ENCODE measurements at places on chromosomes 12 and 14.

DNA sequence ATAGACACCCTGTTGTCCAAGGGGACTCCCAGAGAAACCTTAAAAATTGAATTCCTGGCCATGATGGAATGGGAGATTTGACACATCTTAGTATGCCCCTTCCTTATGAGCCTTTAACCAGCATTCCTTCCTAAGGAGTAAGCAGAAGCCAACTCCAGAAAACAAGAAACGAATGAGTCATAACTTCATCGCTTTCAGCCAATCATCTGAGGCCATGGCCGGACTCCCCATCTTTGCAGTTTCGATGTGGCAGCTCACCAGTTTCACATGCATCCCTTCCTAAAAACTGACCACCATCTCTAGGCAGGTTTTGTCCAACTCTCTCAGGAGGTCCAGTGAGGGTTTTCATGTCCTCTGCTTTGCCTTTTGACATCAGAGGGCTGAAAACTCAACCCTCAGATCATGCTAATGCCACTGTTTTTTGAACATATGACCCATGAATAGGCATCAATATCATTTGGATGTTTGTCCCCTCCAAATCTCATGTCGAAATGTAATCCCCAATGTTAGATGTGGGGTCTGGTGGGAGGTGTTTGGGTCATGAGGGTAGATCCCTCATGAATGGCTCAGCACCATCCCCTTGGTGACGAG lies 19.9 kb downstream of the DAAM1 start:
- no peak for DNase-seq

- DNase-seq: no peak
Measured at GRCh38 chr12:82461393-82461792, 103.1 kb downstream of the METTL25 start.

GRCh38 chr14:61620130-61620946 lies 75.0 kb upstream of the HIF1A start:
- peak; percentile 50 for DNase-seq

DNA sequence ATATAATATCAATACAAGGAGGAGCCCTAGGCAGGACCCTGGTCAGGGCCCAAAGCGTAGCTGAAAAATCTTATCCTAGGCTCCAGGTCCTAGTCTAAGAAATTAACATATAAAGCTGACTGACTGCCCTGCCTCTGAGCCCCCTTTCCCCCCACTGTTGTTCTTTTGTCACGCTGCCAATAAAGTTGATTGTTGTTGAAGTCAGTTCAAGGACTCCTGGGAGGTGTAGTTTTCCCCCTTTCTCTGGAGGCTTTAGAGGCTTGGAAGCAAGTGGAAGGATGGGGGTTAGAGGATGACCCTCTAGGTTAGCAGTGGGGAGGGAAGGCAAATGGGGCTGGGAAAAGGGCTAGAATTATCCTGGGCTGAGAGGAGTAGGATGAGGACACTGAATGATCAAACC lies 3.2 kb downstream of the PPP1R1A start:
- DNase-seq: no peak

- no peak for DNase-seq
Measured at GRCh38 chr12:101795786-101796185, 35.0 kb downstream of the GNPTAB start.

DNA sequence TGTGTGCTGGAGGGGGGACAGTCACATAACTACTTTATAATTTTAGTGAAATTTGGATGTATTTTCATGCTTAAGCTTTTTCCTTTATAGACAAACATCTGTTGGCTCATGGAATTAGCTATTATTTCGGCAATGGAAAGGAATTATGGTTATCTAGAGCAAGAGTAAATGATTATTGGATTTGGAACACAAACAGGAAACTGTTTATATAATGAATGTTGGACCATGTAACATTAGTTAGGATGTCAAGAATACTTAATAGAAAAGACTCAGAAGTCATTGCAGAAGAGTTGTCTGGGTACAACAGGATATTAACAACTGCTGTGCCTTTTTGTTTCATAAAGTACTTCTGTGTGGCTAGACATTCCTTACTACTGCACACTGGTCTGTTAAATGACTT lies 108.7 kb downstream of the OTOGL start:
- DNase-seq: no peak

- no peak for DNase-seq
Measured at GRCh38 chr14:101743701-101744100, 17.8 kb upstream of the PPP2R5C start.

DNA sequence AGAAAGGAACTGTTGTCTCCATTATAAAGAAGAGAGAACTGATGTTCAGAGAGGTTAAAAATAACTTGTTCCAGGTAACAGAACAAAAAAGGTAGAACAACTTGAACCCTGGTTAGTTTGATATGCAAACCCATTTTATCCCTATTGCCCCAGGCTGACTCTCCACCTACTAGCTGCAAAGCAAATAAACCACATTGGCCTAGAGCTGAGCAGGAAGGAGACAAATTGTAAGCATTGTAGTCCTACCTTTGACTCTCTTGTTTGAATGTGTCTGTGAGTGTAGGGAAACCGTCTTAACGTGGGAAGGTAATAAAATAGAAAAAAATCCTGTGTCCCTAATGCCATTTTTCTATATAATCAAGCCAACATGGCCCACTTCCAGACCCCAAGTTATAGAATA lies 126.4 kb downstream of the CCER1 start:
- DNase-seq: no peak

- DNase-seq: no peak
Measured at GRCh38 chr12:12872934-12873275, 18.5 kb upstream of the GPRC5A start.

GRCh38 chr14:32230181-32230580 lies 27.1 kb upstream of the RNU6-8 start:
- no peak for DNase-seq

DNA sequence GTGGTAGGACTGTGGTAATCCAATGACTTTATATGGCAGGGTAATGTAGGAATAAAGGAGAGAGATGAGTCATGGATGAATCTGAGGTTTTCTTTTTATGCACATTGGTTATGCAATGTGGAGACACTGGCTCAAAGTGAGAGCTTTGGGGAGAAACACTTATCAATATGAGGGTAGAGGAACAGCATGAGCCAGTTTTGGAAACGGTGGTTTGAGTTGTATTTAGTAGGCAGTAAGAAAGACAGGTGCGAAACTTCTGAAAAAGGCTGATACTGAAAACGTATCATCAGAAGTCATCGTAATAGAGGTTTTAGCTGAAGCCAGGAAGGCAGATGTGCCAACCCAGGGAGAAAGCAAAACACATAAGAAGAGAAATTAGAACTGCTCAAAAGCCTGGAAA lies 854.8 kb upstream of the SEL1L start:
- no peak for DNase-seq

- DNase-seq: no peak
Measured at GRCh38 chr12:132638541-132639408, 20.2 kb downstream of the P2RX2 start.

DNA sequence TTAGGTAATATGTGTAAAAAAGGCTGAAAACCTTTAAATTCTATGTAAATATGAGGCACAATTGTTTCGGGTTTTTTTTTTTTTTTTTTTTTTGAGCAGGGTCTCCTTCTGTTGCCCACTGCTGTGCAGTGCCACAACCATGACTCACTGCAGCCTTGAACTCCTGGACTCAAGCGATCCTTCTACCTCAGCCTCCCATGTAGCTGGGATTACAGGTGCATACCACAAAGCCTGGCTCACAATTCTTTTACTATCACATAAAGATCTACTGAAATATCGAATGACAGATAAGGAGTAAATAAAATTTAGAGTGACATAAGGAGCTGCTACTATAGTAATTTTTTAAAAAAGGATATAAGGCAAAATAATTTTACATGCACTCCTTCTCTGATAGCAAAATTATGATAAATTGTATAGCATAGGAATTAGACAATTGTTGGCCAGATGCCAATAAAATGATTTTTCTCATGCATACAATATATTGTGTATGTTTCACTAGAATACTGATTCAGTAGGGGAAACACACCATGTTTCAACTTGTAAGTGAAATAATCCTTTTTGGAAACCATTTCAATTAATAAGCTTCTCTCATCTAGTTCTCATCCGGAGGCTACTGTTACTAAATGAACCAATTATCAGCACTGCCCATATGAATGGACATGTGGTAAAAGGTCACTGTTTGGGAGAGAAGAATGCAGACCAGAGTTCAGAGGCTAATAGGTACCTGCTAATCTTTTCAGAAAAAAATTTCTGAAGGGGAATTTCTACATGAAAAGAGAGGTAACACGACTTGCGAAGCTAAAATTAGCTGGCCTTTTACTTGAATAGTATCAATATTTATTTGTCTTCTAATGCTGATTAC lies 108.4 kb downstream of the PPP1R12A start:
- DNase-seq: no peak

GRCh38 chr14:94540031-94540794 lies 21.0 kb upstream of the SERPINA4 start:
- no peak for DNase-seq

- DNase-seq: no peak
Measured at GRCh38 chr14:79542121-79542520, 669.2 kb downstream of the DIO2 start.

Measured in omental fat pad (tissue), 4 donors.